Psoas muscle (tissue), 8 donors: ENCODE measurements at places on chromosomes 2 and 18. TPM values are rescaled to one million over a fixed set of nuclear protein-coding genes. Genes with fewer than 3 reads are reported as not detected.

DNA sequence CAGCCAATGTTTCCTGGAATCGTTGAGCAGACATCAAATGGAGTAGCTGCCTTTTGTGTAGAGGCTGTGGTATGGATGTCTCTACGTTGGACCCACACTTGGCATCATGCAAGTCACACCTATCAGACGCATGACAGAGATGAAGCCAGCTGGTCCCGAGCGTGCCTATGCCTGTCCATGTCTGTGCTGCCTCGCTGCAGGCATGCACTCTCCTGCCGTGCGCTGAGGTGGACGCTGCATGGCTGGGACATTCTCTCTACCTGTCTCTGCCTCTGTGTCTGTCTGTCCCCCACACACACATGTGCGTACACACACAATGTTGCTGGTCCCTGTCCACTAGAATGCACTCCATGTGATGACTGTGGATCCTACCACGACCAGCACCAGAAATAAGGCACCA lies 514.2 kb upstream of the MYT1L start:
- no peak for DNase-seq
- H3K36me3 ChIP-seq = no peaks in the 10 kb centered on the region

The CREG2 gene
- total RNA-seq = not detected

- no peak overlapping the region for H3K4me3 ChIP-seq
- H3K4me1 ChIP-seq = peaks cover 24% of the 10 kb centered on the region
- DNase-seq = no peak
- no peaks in the 10 kb centered on the region for H3K27me3 ChIP-seq
Observed at GRCh38 chr2:165950438-165950837, 3.1 kb downstream of the TTC21B start.

The OTOS gene
- total RNA-seq = not detected

The IGFBP5 gene
- 341 TPM for total RNA-seq

- H3K27me3 ChIP-seq = no peaks in the 10 kb centered on the region
- no peaks in the 10 kb centered on the region for H3K36me3 ChIP-seq
- H3K27ac ChIP-seq = no peak overlapping the region
- peak; percentile 73 for DNase-seq
- H3K4me1 ChIP-seq = peaks cover 17% of the 10 kb centered on the region
- H3K4me3 ChIP-seq = no peak overlapping the region
Observed at GRCh38 chr2:96407041-96407918, 71.7 kb downstream of the NCAPH start.

The TUBA4A gene
- total RNA-seq = 669 TPM

GRCh38 chr2:18845854-18846445 lies 256.6 kb upstream of the NT5C1B start:
- H3K36me3 ChIP-seq = no peaks in the 10 kb centered on the region
- H3K27ac ChIP-seq = no peak overlapping the region
- H3K4me1 ChIP-seq = no peaks in the 10 kb centered on the region
- no peak for DNase-seq
- H3K27me3 ChIP-seq = no peaks in the 10 kb centered on the region

DNA sequence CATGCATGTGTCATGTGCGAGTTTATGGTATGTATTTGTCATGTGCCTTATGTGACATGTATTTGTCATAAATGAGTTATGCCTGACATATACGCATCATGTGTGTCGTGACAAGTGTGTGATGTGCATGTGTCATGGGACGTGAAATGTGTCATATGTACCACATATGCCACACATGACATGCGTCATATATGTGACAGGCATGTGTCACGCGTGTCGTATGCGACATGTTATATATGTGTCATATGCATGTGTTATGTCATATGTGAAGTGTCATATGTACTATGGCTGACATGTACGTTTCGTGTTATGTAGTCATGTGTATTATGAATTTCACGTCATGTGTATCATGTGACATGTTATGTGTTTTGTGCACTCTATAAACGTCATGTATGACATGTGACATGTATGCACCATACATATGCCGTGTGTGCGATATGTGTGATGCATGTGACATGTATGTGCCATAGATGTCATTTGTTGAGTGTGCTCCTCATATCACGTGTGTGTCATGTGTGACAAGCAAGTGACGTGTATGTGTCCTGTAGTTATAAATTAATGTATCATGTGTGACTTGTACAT lies 2152.3 kb upstream of the PIK3C3 start:
- no peaks in the 10 kb centered on the region for H3K27me3 ChIP-seq
- no peak overlapping the region for H3K4me3 ChIP-seq
- no peak overlapping the region for H3K27ac ChIP-seq
- DNase-seq = no peak
- H3K36me3 ChIP-seq = no peaks in the 10 kb centered on the region

DNA sequence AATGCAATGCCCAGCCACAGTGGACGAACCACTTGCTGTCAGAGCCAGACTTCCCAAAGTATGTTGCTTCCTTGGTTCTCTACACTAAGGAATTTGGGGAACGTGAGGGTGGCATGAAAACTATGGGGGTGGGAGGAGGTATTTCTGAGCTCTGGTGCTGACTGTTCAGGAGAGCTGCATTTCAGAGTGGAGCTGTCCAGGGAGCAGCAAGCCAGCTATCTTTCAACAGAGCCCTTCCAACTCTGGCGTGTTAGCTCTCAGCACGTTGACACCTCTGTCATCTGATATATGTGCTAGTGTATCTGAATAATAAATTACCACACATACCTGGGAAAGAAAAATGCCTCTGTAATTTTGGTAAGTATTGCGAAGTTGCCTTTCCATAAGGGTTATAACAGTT lies 66.1 kb downstream of the SAP130 start:
- H3K27ac ChIP-seq = no peak overlapping the region
- H3K4me3 ChIP-seq = no peak overlapping the region
- H3K4me1 ChIP-seq = peaks cover 8% of the 10 kb centered on the region
- peaks cover 7% of the 10 kb centered on the region for H3K36me3 ChIP-seq
- DNase-seq = no peak

GRCh38 chr2:216429428-216429827 lies 17.1 kb downstream of the SMARCAL1 start:
- no peak overlapping the region for H3K27ac ChIP-seq
- DNase-seq = no peak
- no peak overlapping the region for H3K4me3 ChIP-seq
- H3K27me3 ChIP-seq = no peaks in the 10 kb centered on the region
- H3K36me3 ChIP-seq = peaks cover 14% of the 10 kb centered on the region

DNA sequence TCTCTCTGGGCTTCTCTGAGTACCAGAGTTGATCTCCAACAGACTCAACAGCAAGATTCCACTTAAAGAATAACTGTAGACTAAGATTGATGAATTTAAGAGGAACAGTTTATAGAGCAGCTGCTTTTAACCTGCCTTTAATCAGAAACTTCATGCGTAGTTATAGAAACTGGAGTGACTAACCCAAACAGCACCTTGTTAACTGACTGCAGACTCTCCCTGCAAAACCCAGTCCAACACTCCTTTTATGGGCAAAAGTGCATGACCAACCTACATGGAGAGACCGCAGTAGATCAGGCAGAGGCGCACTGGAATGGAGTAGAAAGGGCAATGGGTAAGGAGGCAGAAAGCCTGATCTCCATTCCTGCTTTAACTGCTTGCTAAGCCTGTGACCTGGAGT lies 110.6 kb downstream of the NRP2 start:
- no peaks in the 10 kb centered on the region for H3K36me3 ChIP-seq
- H3K4me1 ChIP-seq = no peaks in the 10 kb centered on the region
- H3K27me3 ChIP-seq = no peaks in the 10 kb centered on the region
- H3K27ac ChIP-seq = no peak overlapping the region
- no peak for DNase-seq

- H3K27ac ChIP-seq = no peak overlapping the region
- H3K4me1 ChIP-seq = no peaks in the 10 kb centered on the region
- H3K4me3 ChIP-seq = no peak overlapping the region
- H3K36me3 ChIP-seq = no peaks in the 10 kb centered on the region
- no peak for DNase-seq
Observed at GRCh38 chr2:195590199-195590860, 66.7 kb upstream of the SLC39A10 start.

The ALPP gene
- total RNA-seq = not detected

The CNTNAP5 gene
- not detected for total RNA-seq
